ENCODE measurements at places on chromosomes 12 and 14. TPM values are rescaled to one million over a fixed set of nuclear protein-coding genes. Genes with fewer than 3 reads are reported as not detected.
A peak's percentile ranks its signal among the peaks of the same experiment; 100 is the strongest.

GRCh38 chr12:29943683-29944082, 159.9 kb upstream of the TMTC1 start:
- no peaks in the 10 kb centered on the region for H3K4me1 ChIP-seq
- H3K27me3 ChIP-seq = no peaks in the 10 kb centered on the region
- no peaks in the 10 kb centered on the region for H3K36me3 ChIP-seq
- no peak overlapping the region for H3K4me3 ChIP-seq

GRCh38 chr14:25394356-25394755, 344.4 kb upstream of the STXBP6 start:
- H3K4me1 ChIP-seq = peaks cover 10% of the 10 kb centered on the region
- H3K4me3 ChIP-seq = no peak overlapping the region
- no peaks in the 10 kb centered on the region for H3K36me3 ChIP-seq

DNA sequence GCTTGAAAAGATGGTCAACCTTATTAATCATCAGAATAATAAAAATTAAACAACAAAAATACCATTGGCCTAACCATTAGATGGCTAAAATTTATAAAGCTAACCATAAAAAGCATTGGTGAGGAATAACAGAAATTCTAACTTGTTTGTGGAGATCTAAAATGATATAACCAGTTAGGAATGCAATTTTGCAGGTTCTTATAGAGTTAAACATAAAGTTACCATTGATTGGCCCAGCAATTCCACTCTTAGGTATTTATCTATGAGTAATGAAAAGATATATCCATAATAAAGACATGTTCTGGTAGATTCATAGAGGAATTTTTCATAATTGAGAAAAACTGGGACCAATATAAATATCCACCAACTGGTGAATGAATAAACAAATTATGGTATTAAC, 1098.6 kb downstream of the FSCB start:
- no peaks in the 10 kb centered on the region for H3K4me1 ChIP-seq
- no peak for DNase-seq
- no peak overlapping the region for H3K4me3 ChIP-seq
- H3K27me3 ChIP-seq = no peaks in the 10 kb centered on the region
- H3K27ac ChIP-seq = no peak overlapping the region
- H3K36me3 ChIP-seq = no peaks in the 10 kb centered on the region

DNA sequence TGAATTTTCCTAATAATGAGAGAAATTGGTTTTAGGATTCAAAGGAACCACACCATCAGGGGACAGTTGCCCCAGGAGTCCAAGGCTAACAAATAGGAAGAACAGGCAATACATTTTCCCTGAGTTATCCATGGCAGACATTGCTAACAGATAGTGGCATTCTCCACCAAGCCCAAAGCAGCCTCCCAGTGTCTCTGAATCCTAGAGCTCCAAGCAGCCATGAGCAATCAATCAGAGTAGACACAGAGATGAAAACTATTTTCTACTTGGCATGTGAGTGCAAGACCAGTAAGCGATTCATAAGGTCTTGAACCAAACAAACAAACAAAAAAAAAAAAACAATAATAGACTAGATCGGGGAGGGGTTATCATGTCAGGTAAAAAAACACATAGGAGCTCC, 515.7 kb downstream of the MED13L start:
- peaks cover 42% of the 10 kb centered on the region for H3K27me3 ChIP-seq
- peak overlapping the region; percentile 7 for H3K27ac ChIP-seq
- H3K4me3 ChIP-seq = no peak overlapping the region
- DNase-seq = no peak
- no peaks in the 10 kb centered on the region for H3K4me1 ChIP-seq

GRCh38 chr12:110015132-110015531, 15.9 kb downstream of the ANKRD13A start:
- no peak for DNase-seq
- H3K27me3 ChIP-seq = no peaks in the 10 kb centered on the region
- peaks cover 5% of the 10 kb centered on the region for H3K4me1 ChIP-seq

- no peaks in the 10 kb centered on the region for H3K27me3 ChIP-seq
- peaks cover 19% of the 10 kb centered on the region for H3K4me1 ChIP-seq
- H3K36me3 ChIP-seq = peaks cover 93% of the 10 kb centered on the region
- DNase-seq = no peak
Measured at GRCh38 chr14:102949062-102949800, 26.8 kb downstream of the AMN start.

- no peak overlapping the region for H3K4me3 ChIP-seq
- H3K36me3 ChIP-seq = no peaks in the 10 kb centered on the region
- H3K4me1 ChIP-seq = no peaks in the 10 kb centered on the region
Measured at GRCh38 chr12:87796961-87797516, 232.2 kb downstream of the C12orf50 start.

DNA sequence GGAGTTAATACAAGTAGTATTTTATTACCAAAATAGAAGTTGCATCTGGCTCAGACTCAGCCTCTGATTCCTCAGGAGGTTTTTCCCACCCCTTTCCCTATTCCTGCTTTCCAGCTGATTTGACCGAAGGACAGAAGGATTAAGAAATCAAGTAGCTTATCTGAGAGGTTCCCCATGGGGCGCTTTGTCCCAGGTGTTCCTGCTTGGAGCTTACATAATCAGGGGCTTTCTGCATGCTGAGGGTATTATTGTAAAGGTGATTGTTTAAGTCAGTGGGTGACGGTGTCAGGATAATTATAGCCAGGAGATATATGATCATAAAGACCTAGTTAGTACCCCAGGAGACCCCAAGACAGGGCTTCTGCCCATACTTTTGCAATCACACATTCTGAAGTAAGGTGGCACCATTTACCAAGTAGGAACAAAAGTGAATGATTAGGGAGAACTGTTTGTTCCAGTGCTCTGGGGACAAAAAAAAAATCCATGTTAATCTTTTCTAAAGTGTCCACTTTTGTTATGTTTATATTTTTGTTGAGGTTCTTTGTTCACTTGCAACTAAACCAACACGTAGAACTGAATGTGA, 921.3 kb downstream of the NRXN3 start:
- peaks cover 2% of the 10 kb centered on the region for H3K27me3 ChIP-seq
- H3K4me1 ChIP-seq = no peaks in the 10 kb centered on the region
- no peak for DNase-seq
- H3K27ac ChIP-seq = no peak overlapping the region
- no peaks in the 10 kb centered on the region for H3K36me3 ChIP-seq
- H3K4me3 ChIP-seq = no peak overlapping the region

DNA sequence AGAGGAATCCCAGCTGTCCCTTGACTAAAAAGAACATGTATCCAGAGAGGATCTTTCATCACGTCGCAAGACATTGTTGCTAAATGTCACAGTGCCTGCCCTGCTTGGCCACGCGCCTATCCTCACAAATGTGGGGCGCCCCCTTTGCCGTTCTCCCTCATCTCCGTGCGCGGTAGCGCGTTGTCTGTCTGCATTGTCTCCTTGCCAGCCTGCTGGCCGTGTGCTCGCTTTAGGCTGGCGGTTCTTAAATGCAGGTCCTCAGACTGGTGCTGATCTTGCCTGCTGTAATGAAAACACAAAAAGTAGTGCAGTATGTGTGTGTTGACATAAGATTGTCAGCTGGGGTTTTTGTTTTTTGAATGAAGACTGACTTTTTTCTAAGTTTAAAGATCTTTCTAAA, 198.2 kb upstream of the RGS6 start:
- H3K36me3 ChIP-seq = peaks cover 32% of the 10 kb centered on the region
- H3K4me1 ChIP-seq = peaks cover 3% of the 10 kb centered on the region
- no peak overlapping the region for H3K4me3 ChIP-seq
- no peak overlapping the region for H3K27ac ChIP-seq
- no peaks in the 10 kb centered on the region for H3K27me3 ChIP-seq

GRCh38 chr14:92917041-92917940, 5.7 kb upstream of the CHGA start:
- H3K4me1 ChIP-seq = no peaks in the 10 kb centered on the region
- no peak overlapping the region for H3K4me3 ChIP-seq
- no peak for DNase-seq
- H3K27me3 ChIP-seq = peaks cover 73% of the 10 kb centered on the region

GRCh38 chr14:75579882-75580281, 1.5 kb downstream of the FLVCR2 start:
- peaks cover 44% of the 10 kb centered on the region for H3K4me1 ChIP-seq
- no peaks in the 10 kb centered on the region for H3K27me3 ChIP-seq
- H3K27ac ChIP-seq = no peak overlapping the region
- H3K4me3 ChIP-seq = peak overlapping the region; percentile 73

DNA sequence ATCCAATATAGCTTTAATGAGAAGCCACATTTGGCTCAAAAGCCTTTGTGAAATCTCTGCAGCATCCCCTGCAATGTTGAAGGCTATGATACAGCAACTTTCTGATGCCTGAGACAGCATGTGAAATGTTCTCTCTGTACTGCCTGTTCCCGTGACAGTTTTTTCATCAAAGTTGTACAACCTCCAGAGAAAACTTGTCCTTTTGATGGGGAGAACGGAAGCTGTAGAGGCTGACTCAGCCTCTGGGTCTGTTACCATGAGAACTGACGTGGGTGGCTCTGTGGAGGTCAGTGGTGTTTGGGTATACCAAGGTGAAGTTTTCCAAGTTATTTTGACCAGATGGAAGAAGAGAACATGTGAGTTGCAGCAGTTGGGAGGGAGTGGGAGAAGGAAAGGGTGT, 17.0 kb downstream of the SLC4A8 start:
- H3K4me3 ChIP-seq = no peak overlapping the region
- no peak for DNase-seq

- H3K27me3 ChIP-seq = peaks cover 75% of the 10 kb centered on the region
- H3K4me3 ChIP-seq = no peak overlapping the region
- H3K4me1 ChIP-seq = peaks cover 44% of the 10 kb centered on the region
- H3K27ac ChIP-seq = no peak overlapping the region
Measured at GRCh38 chr12:116882742-116883141, 1.5 kb upstream of the HRK start.

- no peak overlapping the region for H3K4me3 ChIP-seq
- H3K36me3 ChIP-seq = peaks cover 50% of the 10 kb centered on the region
- DNase-seq = no peak
- H3K27ac ChIP-seq = no peak overlapping the region
- peaks cover 7% of the 10 kb centered on the region for H3K4me1 ChIP-seq
Measured at GRCh38 chr12:22480016-22480415, 64.3 kb downstream of the C2CD5 start.

DNA sequence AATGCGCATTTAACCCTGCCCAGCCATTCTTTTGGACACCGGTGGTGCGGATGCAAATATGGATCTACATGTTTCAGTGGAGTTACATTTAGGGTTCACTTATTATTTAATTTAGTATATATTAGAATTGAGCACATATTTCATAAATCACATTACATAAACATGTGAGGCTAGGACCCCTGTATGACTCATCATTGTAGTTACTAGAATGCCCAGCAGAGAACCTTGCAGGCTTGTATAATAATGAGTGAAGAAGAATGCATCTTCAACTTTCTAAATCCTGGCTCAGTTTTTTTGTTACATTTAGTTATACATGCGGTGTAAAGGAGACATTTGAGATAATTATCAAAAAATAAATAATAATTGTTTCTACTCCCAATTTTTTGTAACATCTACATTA, 369.0 kb downstream of the ATP23 start:
- H3K36me3 ChIP-seq = no peaks in the 10 kb centered on the region
- H3K27me3 ChIP-seq = no peaks in the 10 kb centered on the region
- no peak overlapping the region for H3K27ac ChIP-seq
- DNase-seq = no peak

- H3K27me3 ChIP-seq = no peaks in the 10 kb centered on the region
Measured at GRCh38 chr12:90618586-90618985, 336.4 kb downstream of the CCER1 start.

GRCh38 chr14:25090716-25091454, 40.9 kb upstream of the STXBP6 start:
- no peaks in the 10 kb centered on the region for H3K27me3 ChIP-seq
- no peak overlapping the region for H3K4me3 ChIP-seq
- no peak for DNase-seq
- no peaks in the 10 kb centered on the region for H3K36me3 ChIP-seq
- no peak overlapping the region for H3K27ac ChIP-seq

- no peaks in the 10 kb centered on the region for H3K36me3 ChIP-seq
- no peaks in the 10 kb centered on the region for H3K27me3 ChIP-seq
- no peak overlapping the region for H3K4me3 ChIP-seq
- DNase-seq = no peak
- peaks cover 5% of the 10 kb centered on the region for H3K4me1 ChIP-seq
Measured at GRCh38 chr12:67877727-67878126, 111.5 kb upstream of the IFNG-AS1 start.

- no peaks in the 10 kb centered on the region for H3K4me1 ChIP-seq
- H3K27ac ChIP-seq = no peak overlapping the region
- no peaks in the 10 kb centered on the region for H3K27me3 ChIP-seq
- no peak for DNase-seq
- H3K36me3 ChIP-seq = no peaks in the 10 kb centered on the region
Measured at GRCh38 chr12:90915353-90915752, 39.6 kb downstream of the CCER1 start.

- H3K36me3 ChIP-seq = peaks cover 13% of the 10 kb centered on the region
- H3K4me3 ChIP-seq = no peak overlapping the region
- H3K27ac ChIP-seq = no peak overlapping the region
- peaks cover 29% of the 10 kb centered on the region for H3K27me3 ChIP-seq
Measured at GRCh38 chr12:6771091-6771495, 1.2 kb upstream of the LAG3 start.

GRCh38 chr14:29953501-29953900, 25.9 kb upstream of the PRKD1 start:
- H3K4me1 ChIP-seq = no peaks in the 10 kb centered on the region
- H3K27ac ChIP-seq = no peak overlapping the region
- H3K4me3 ChIP-seq = no peak overlapping the region
- H3K27me3 ChIP-seq = no peaks in the 10 kb centered on the region
- no peaks in the 10 kb centered on the region for H3K36me3 ChIP-seq

- no peaks in the 10 kb centered on the region for H3K4me1 ChIP-seq
- DNase-seq = no peak
Measured at GRCh38 chr12:114626-115211, 48.2 kb downstream of the IQSEC3 start.

- no peak overlapping the region for H3K27ac ChIP-seq
- H3K4me1 ChIP-seq = no peaks in the 10 kb centered on the region
- H3K27me3 ChIP-seq = peaks cover 89% of the 10 kb centered on the region
- H3K36me3 ChIP-seq = no peaks in the 10 kb centered on the region
- H3K4me3 ChIP-seq = no peak overlapping the region
- no peak for DNase-seq
Measured at GRCh38 chr12:112762753-112763152, 28.8 kb upstream of the RPH3A start.

- peak overlapping the region; percentile 96 for H3K27ac ChIP-seq
- peaks cover 59% of the 10 kb centered on the region for H3K4me1 ChIP-seq
- peak overlapping the region; percentile 94 for H3K4me3 ChIP-seq
- H3K27me3 ChIP-seq = no peaks in the 10 kb centered on the region
- H3K36me3 ChIP-seq = peaks cover 6% of the 10 kb centered on the region
Measured at GRCh38 chr12:123973552-123974341, 732 bp downstream of the ZNF664 start.

- peak within 1 kb of the TSS; percentile 66 for H3K4me3 ChIP-seq
- H3K27me3 ChIP-seq = no peaks in the 10 kb centered on the region
- H3K27ac ChIP-seq = peak within 1 kb of the TSS; percentile 92
- DNase-seq = peak; percentile 32
- H3K36me3 ChIP-seq = no peaks in the 10 kb centered on the region
Measured at GRCh38 chr12:14961466-14962152, at the start of gene ARHGDIB. Gene ARHGDIB, minus strand, starts transcription at chr12:14961601. Its CDS starts 10,889 bp downstream, at chr12:14950712.

- peaks cover 30% of the 10 kb centered on the region for H3K36me3 ChIP-seq
- H3K27ac ChIP-seq = no peak overlapping the region
- no peak for DNase-seq
- H3K4me1 ChIP-seq = no peaks in the 10 kb centered on the region
Measured at GRCh38 chr12:132095520-132096409, 48.4 kb downstream of the DDX51 start.

Gene KRT72
- total RNA-seq = not detected

Gene CLEC6A
- not detected for total RNA-seq

Gene AKAP5
- 0.19 TPM for total RNA-seq

Gene CNTN1
- total RNA-seq = 0.11 TPM

Gene ADAM21
- 0.38 TPM for total RNA-seq

Gene CD4
- total RNA-seq = 7.4 TPM

Gene NGB
- not detected for total RNA-seq

Gene A2ML1
- total RNA-seq = not detected

Gene TMEM52B
- not detected for total RNA-seq

Gene PPP1R1A
- 75.0 TPM for total RNA-seq

Gene CLEC4D
- total RNA-seq = not detected

Gene FGF6
- not detected for total RNA-seq

Gene ARID4A
- total RNA-seq = 14.2 TPM

Measured in left ventricle myocardium inferior (tissue), 1 donor.